ENCODE measurements at places on chromosomes 3 and 15.

GRCh38 chr3:173003471-173003870 is 137.6 kb downstream of the SPATA16 start:
- DNase-seq, result no peak

DNA sequence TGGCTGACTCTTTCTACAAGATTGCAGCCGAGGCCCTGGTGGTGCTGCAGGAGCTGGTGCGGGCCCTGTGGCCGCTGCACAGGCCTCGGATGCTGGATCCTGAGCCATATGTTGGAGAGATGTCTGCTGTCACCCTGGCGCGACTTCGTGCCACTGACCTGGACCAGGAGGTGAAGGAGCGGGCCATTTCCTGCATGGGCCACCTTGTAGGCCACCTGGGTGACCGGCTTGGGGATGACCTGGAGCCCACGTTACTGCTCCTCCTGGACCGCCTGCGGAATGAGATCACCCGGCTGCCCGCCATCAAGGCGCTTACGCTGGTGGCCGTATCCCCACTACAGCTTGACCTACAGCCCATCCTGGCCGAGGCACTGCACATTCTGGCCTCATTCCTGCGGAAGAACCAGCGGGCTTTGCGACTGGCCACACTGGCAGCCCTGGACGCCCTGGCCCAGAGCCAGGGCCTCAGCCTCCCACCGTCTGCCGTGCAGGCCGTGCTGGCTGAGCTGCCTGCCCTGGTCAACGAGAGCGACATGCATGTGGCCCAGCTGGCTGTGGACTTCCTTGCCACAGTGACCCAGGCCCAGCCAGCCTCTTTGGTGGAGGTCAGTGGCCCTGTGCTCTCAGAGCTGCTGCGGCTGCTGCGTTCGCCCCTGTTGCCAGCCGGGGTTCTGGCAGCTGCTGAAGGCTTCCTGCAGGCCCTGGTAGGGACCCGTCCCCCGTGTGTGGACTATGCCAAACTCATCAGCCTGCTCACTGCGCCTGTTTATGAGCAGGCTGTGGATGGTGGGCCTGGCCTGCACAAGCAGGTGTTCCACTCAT is 20.3 kb downstream of the CAND2 start:
- no peak for DNase-seq

- DNase-seq, result no peak
Observed at GRCh38 chr3:125190786-125191185, 21.8 kb downstream of the SLC12A8 start.

- no peak for DNase-seq
Observed at GRCh38 chr3:33152363-33153360, 38.8 kb downstream of the CRTAP start.

- DNase-seq, result no peak
Observed at GRCh38 chr3:159185443-159186050, 383.7 kb downstream of the MFSD1 start.

DNA sequence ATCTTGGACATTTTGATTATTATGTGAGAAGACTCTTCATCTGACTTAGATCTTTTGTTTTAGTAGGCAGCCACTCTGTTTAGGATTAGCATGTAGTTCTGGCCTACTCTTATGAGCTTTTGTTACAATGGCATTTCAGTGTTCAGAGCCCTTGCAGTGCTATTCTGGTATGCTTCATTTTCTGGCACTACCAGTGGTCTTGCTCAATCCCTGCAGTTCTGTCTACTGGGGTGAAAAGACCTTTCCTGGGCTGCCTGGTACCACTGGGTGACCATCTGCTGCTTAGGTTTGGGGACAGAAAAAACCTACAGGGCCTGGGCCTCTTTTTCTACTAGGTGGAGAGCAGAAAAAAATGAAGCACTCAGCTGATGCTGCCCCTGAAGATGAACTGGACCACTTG is 42.5 kb downstream of the IL16 start:
- DNase-seq, result no peak

- no peak for DNase-seq
Observed at GRCh38 chr3:102114264-102114979, 265.1 kb downstream of the NFKBIZ start.

DNA sequence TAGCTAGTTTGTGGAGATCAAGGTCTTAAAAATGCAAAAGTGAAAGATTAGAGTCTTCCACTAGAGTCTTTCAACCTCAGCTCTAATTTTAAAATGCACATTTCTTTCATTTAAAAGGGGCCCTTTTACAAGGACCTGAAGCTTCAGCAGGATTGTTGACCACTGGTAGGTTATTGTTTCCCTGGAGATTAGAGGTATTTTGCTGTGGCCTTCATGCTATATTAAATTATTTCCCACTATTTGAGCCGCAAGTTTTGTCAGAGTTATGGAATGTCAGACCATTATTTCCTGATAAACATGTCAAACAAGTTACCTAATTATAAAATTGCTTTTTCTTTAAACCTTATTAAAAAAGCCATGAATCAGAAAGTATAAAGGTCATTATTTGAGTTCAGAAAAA is 103.1 kb upstream of the CCNL1 start:
- DNase-seq, result no peak

DNA sequence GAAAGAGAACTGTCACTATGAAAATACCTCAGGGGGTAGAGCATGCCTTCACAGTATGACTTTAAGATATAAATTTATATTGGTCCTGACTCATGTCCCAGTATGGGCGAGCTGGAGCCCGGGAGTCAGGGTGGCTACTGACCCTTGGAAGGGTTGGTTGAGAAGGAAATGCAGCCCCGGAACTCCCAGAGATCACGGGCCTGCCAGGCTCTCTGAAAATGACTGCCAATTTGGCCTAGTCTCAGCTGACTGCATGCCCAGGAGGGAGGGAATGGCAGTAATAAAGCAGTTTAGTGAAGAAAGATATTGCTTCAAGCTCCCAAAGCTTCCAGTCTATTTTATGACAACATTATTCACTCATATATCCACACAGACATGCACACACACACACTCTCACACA is 299.0 kb downstream of the NR2F2 start:
- no peak for DNase-seq

DNA sequence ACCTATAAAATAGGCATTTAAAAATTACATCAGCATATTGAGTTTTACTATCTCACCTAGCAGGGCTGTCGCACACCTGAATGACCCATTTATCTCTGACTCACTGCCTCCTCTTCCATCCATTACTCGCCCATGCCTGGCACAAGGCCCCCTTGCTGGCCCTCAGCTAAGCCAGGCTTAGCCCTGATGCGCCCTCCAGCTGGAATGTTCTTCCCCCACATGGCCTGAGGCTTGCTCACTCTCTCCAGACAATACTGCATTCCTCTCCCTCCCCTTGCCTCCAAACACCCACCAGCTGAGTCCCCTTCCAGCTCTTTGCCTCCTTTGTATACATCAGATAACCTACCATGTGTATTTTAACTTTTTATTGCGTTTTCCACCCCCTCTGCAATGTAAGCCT is 7.2 kb downstream of the SH3BP5 start:
- DNase-seq, result no peak

GRCh38 chr3:128253150-128253549 is 99.9 kb downstream of the EEFSEC start:
- no peak for DNase-seq

DNA sequence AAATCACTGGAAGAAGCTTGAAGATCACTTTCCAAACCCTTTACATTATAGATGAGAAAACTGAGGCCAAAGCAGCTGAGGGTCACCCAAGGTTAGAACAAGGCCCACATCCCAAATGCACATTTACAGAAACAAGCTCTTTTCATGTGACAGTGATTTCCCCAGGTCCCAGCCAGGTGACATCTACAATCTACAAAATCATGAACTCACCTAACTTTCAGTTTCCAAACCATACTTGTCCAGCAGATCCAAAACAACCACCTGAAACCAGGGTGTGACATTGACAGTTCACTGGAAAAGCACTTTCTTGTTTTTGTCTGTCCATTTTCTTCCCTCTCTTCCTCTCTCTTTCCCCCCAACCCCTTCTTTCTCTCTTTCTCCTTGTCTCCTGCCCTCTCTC is 132.2 kb upstream of the PRICKLE2 start:
- no peak for DNase-seq

GRCh38 chr3:136245691-136246090 is 4.4 kb upstream of the PCCB start:
- DNase-seq, result no peak

DNA sequence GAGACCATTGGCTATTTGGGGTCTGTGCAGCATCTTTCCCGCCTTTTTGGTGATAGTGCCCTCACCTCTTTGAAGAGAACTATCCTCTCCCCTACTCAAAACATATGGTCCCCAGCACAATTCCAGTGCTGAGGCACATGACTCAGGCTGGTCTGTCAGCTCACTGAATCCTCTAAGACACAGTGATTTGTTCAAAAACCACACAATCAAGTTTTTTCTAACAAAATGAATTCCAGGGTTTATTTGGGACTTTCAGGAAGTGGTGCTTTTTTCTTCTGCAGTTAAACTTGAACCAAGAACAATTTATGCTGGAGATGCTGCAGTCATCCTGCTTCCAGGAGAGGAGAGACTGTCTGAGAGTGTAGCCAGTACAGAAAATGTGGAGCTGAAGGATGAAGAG is 142.5 kb upstream of the LMCD1 start:
- DNase-seq, result no peak

DNA sequence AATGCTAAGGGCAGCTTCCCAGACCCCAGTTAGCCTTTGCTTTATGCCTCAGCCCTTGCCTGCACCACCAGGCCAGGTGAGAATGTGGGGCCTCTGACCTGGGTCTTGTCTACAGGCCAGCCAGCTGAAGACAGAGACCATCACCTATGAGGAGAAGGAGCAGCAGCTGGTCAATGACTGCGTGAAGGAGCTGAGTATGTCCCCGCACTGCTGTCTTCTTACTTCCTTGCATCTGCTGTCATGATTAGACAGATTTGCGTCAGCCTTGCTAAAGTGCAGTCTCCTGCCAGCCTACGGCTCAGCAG is 74.6 kb downstream of the CCK start:
- no peak for DNase-seq

DNA sequence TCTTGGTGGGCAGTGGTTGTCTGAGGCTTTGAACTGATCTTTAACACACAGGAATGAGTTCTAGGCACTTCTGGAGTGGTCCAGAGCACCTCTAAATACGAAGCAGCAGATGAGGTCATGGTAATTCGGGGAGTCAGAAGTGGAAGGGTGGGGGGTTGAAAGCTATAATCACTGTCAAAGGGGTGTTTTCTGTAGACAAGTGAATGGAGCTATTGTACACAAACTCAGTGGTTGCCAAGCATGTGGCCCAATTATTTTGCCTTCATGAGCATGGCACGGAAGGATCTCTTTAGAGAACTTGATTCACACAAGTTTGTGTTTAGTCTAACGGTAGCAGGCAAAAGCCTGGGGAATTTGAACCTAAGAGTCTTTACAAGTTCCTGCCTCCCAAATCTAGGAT is 6.3 kb downstream of the FRMD5 start:
- DNase-seq, result no peak

DNA sequence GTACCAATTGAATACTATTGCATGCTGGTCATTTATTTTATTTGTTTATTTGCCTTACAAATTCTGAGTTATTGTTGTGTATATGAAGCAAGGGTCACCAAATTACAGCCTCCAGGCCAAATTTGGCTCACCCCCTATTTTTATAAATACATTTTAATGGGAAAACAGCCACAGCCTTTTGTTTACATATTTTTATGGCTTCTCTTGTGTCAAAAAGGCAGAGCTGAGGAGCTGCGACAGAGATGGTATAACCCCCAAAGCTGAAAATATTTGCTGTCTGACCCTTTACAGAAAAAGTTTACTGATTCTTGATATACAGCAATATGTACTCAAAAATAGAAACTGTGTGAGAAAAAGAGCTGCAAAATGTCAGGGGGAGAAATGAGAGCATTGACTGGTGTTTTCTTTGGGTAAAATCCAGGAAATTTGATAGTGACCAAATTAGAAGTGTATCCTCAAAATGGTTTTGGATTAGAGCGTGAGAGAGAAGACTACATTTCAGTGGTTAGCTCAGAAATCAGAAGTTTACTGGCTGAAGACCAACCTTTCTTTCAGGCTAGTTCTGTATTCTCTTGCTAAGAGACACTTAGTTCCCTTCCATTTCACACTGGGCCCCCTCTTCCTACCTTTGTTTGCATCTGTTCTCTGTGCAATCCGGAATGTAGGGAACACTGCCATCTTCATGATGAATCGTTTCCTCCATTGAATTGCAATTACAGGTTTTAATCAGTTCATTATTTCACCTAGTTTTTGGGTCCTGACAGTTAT is 757.8 kb downstream of the AGBL1 start:
- no peak for DNase-seq

GRCh38 chr3:46564190-46565021 is 1.7 kb downstream of the LRRC2 start:
- no peak for DNase-seq

GRCh38 chr3:124401843-124402242 is 328.4 kb upstream of the UMPS start:
- DNase-seq, result no peak

Data from NCI-H187 treated with DMSO at 0.1 percent for 48 hours (cell line).